NCI-H2081 treated with DMSO at 0.1 percent for 48 hours (cell line): ENCODE measurements at places on chromosomes 6 and 20.
A peak's percentile ranks its signal among the peaks of the same experiment; 100 is the strongest.

DNA sequence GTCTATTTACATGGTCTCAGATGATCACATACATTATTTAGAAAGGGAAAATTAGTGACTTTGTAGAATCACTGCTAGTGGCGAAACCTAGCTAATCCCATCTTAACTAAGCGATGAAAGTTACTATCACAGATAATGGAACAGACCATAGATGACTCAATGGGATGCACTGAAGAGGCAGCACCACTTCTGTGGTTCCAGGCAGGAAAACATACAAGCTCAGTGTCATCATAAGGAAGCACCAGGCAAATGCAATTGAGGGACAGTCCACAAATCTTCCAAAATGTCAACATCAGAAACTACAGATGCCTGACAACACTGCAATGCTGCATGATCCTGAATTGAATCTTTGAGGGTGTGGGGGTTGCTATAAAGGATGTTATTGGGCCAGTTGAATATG, 15.9 kb upstream of the SNAI1 start:
- no peak for DNase-seq

DNA sequence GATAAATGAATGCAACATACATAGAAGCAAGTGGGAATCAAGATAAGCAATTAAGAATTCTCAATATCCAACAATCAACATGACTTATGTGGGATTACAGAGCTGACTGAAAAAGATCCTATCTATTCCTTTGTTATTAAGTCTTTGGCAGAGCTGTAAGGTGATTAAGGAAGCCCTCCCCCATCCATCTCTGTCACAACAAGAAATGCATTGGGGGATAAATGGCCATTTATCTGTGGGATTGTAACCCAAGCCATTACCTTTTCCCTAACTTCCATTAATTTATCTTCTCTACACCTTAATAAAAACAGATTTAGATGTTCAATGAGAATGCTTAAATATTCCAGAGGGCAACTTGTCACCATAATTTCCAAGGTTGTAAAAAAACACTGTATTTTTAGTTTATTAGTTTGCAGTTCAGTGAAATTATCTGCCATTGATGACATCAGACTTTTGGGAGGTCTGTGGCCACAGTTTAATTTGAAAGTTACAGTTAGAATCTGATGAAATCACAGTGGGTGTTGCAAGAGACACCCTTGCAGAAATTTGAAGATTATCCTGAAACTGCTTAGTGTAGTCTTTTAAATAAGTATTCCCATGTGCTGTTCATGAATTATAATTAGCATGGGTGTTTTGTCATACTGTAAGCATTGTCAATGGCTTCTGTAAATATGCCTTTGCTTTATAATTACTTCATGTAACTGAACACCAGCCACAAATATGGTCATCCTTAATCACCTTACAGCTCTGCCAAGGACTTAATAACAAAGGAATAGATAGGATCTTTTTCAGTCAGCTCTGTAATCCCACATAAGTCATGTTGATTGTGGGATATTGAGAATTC, 49.4 kb upstream of the FYN start:
- peak; percentile 40 for DNase-seq

GRCh38 chr6:106046116-106046853, 39.9 kb upstream of the PRDM1 start:
- no peak for DNase-seq

DNA sequence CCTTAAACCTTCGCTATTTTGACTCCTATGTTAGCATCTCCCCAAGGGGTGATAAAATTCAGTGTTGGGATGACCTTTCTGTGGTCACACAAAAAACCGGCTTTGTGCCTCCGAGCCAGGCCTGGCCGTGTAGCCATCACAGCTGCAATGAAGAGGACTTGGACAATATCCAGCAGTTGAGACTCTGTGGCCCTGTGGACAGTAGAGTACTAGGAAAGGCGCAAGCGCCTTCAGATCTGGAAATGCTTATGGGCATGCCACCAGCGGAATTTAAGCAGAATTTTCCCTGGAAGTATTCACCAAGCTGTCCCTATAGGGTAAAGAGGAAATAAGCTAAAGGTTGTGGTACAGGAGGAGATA, 63.3 kb upstream of the SLC2A12 start:
- DNase-seq = no peak

- no peak for DNase-seq
These were observed 159.2 kb downstream of the SYCP2 start for GRCh38 chr20:59774204-59774641.

DNA sequence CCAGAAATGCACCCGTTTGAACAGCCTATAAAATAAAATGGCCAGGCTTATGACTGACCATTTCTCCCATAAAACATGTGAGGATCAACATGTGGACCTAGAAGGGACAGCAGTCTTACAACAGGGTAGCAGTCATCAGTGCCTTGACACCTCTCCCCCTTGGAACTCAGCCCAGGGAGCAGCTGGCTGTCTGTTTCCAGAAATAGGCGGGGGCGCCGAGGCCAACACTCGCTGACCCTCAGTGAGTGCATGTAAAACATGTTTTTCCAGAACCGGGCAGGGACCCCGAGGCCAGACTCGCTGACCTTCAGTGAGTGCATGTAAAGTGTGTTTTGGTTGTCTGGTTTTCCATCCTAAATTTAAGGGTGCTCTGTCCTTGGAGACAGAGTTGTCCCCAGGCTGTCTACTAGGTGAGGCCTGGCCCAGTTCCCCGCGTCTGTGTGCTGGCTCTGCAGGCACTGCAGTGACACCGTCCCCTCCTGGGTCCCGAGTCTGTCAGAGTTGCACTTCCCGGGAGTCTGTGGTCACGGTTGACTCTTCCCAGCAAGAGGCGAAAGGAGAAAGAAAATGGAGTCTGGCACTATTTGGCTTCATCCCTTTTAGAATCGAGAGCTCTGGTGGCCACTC, 19.8 kb upstream of the ADRM1 start:
- DNase-seq = no peak

DNA sequence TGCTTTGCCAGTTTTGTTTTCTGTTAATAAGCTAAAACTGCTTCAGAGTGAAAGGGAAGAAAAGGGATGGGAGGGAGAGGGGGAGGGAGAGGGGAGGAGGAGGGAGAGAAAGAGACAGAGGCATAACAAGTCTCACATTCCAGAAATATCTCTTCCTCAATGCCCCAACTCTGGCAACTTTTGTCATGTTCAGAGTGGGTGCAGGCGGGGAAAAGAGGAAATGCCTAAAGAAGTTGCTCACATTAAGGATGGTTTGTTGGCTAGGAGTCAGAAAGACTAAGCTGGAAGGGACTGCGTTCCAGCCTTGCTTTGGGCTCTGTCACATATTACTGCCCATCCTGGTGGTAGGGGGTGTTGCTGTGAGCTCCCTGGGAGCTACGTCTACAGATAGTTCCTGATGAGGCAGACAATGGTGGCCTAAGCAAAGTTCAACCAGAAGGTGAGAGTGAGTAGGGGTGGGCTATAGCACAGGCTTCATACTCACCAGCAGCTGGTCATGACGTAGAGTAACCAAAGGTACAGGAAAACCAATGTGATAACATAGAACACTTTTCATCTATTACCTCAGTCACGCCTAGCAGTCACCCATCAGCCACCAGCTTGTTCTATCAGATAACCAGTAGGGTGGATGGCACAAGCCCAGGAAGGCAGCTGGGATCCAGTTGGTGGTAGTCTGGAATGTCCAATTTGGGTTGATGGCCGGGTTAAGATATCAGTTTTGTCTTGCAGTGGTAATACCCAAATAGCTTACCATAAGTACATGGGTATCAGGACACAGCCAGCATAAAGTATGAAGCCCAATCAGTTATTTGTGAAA, 2.1 kb downstream of the TSPYL4 start:
- DNase-seq = no peak
